ENCODE measurements at places on chromosomes 6 and 20.

DNA sequence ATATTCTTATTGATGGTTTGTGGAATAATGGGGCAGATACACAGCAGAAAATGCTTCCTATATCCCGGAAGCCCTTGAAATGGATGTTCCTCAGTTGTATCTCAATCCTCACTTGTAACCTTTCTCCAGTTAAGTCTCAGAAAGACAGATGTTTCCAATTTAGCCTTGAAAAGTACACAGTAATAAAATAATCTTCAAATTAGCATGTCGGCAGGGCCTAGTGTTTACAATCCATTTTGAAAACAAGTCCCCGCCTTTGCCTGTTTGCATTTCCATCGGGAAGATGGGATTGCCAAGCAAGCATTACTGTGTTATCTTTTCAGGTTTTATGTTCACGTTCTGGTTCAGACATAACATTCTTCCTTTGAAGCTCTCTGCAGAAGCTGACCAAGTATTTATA is 41.5 kb downstream of the SNRNP48 start:
- no peak for DNase-seq

DNA sequence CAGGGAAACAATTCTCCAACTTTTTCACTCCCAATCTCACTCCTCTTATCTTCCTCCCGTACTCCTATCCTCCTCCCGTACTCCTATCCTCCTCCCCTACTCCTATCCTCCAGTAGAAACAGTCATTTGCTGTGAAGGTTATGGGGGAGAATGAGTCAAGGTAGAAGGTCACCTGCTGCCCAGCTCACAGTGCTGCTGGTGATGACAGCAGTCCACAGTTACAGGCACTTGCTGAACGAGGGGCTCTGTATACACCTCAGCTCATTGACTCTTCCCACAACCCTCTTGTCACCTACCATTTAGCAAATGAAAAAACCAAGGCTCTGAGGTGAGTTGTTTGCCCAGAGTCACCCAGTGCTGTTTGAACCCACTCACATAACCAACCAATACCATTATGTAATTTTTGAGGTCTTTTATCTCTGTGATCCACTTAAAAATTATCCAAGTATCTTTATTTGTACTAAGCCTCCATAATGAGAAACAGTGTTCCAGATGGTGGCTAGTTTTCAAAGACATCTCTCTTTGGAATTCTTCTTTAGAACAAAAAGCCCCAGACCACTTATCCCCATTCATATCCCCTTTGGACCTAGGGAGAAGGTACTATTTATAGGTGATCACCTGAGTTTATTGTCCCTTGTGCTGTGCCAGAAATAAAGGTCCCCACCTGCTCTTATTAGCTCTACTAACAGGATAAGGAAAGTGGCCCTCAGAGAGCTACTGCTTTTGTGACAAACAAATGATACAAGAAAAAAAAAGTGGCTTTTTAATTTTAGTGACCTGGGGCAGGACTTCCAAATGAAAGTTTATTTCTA is 53.2 kb downstream of the PTPN1 start:
- no peak for DNase-seq

GRCh38 chr6:50128420-50129005 is 78.8 kb upstream of the DEFB112 start:
- DNase-seq = no peak

GRCh38 chr20:41003143-41003935 is 25.3 kb upstream of the TOP1 start:
- DNase-seq = peak; percentile 64

- DNase-seq = no peak
Measured at GRCh38 chr6:116948533-116949304, 71.7 kb downstream of the RFX6 start.

DNA sequence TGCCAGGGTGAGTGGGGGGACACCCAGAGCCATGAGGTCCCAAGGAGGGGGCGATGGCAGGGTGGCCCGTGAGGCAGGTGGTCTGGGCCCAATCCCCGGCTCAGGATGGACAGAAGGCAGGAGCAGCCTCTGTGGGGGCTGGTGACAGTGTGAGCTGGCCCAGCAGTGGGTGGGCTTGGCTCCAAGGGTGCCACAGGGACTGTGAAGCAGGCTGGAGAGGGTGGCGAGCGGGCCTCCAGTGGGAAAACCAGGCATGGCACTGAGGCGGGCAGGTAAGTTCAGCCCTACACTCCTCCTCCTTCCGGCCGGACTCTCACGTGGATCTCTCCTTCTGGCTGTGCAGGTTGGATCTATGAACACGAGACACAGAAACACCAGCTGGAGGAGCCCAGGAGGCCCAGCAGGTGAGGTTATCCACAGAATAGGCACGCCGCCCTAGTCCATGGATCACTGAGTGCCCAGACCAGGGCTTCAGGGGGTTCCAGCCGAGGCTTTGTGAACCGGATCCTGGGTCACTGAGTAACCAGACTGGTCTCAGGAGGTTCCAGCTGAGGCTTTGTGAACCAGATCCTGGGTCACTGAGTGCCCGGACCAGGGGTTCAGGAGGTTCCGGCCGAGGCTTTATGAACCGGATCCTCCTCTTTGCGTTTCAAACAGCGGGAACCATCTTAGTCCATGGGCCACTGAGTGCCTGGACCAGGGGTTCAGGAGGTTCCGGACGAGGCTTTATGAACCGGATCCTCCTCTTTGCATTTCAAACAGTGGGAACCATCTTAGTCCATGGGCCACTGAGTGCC is 76.4 kb upstream of the BHLHE23 start:
- no peak for DNase-seq

- DNase-seq = no peak
Measured at GRCh38 chr6:46044881-46045617, 29.4 kb upstream of the CLIC5 start.

DNA sequence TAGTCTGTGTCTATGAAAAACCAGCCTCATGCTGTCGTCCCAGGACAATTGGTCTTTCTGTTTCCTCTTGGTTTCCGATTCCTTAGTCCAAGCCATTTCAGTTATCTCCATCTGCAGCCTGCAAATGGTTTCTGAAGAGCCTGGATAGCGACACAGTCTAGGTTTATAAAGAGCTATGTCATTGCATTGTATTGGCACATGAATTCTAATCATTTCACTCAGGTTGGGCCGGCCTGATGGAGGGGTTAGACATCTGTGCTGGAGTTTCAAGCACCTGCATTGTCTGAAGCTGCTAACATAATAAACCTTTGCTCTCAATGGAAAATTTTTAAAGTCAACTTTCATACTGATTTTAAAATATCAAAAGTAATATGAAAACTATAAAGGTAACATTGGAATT is 232.6 kb upstream of the MAP3K7 start:
- DNase-seq = no peak

- DNase-seq = no peak
Measured at GRCh38 chr6:5676701-5677100, 330.0 kb downstream of the NRN1 start.

DNA sequence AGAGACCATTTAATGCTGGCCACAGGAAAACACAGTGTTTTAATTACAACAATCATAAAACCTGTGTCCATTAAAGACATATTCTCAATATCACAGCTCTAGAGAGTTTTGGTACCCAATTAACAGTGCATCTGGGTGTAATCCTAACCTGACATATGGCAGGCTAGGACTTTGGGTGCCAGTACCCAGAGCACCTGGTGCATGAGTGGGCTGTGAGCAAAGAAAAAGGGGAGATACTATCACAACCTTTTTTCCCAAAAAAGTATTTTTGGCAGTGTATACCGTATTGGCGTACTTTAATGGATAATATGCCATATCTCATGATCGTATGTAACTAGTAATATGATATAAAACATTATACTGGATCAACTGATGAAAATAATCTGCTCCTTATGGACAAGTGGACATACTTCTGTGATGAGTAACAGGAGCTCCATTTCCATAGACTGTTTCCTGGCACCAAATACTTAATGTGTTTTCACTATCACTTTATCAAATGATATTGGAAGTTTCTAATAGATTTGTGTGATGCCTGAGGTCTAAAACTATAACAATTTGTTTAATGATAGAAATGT is 91.7 kb downstream of the COL19A1 start:
- no peak for DNase-seq

DNA sequence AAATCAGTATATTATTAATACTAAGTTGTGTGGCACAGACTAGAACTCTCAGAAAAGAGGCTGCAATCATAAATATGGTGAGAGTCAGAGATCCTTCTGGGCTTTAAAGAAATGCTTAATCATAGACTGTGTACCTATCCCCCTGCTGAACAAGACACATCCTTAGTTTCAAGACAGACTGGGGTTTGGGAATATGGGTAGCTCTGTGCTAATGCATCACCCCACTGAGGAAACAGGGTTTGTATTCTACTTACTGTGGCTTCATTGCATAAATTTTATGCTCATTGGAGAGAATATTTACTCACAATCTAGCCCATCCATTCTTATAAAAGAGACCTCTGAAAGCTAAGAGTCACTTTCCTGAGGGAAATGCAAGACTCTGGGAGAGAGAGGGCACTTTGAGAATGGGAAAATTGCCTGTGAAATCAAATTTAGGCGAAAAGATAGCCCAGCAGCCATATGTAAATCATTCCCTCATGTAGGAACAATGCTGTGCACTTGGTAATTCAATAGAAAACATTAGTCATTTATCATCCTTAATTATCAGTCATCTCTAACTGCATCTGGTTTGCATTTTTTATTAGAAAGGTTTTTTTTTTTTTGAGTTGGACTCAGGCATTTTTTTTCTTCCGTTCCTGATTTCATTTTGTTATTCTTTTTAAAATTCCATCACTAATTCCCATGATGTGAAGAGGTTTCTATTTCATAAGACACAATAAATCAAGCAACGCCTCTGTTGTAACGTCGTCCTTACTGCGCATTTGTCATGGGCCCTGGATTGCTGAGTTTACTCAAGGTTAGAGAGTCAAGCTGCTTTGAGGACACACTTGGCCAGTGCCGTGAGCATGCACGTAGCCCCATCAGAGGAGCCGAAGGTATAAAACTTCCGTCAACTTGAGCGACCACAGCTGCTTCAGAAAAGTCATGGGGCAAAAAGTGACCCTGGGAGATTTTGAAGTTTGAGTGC is 91.8 kb downstream of the TRMT11 start:
- DNase-seq = no peak

DNA sequence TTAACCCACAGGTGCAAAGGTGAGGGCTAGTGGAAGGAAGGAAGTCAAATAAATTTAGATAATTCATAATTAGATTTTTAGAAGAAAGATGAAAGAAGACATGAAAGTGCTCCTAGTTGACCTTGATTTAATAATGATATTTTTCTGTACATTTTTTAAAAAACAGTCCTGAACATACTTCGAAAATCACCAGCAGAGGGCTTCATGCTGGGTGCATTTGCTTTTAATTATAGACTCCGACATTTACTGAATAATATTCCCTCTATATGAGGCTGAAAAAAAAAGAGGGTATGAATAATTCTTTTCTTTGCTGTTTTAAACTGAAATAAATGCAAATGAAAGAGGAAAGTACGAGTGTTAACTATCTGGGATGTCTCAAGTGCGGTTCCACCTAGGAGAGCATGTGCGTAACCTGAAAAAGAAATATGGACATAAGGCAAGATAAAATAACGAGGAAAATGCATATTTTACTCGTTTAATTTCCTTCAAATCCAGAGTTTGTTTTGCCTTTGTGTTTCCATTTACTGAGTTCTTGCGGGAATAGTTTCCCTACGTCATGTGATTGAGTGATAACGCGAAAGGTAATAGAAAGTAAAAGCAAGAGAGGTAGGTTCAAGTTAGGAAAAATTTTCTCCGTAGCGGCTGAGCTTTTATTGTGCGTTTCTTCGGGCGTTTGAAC is 3.1 kb upstream of the TFAP2B start:
- DNase-seq = no peak

GRCh38 chr6:6758915-6759654 is 170.6 kb downstream of the LY86 start:
- no peak for DNase-seq

GRCh38 chr6:154484942-154485341 is 25.5 kb downstream of the CNKSR3 start:
- DNase-seq = no peak

GRCh38 chr6:43977404-43978111 is 149.7 kb downstream of the MRPL14 start:
- no peak for DNase-seq

DNA sequence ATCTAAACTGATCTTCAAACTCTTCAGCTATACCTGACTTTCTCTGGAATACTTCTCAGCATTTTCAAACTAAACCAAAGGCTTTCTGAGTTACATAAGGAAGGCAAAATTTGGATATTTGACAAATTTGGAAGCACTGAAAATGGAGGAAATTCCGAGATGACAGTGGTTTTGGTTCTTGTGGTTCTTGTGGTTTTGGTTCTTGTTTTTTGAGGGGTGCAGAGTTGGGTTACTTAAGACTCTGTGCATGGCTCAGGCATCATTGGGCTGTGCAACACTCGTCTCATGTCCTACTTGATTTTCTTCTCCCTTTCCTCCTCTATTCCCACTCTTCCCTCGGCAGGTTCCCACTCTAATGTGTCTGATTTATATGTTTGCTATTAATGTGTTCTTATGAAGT is 78.0 kb downstream of the SLC22A3 start:
- no peak for DNase-seq

DNA sequence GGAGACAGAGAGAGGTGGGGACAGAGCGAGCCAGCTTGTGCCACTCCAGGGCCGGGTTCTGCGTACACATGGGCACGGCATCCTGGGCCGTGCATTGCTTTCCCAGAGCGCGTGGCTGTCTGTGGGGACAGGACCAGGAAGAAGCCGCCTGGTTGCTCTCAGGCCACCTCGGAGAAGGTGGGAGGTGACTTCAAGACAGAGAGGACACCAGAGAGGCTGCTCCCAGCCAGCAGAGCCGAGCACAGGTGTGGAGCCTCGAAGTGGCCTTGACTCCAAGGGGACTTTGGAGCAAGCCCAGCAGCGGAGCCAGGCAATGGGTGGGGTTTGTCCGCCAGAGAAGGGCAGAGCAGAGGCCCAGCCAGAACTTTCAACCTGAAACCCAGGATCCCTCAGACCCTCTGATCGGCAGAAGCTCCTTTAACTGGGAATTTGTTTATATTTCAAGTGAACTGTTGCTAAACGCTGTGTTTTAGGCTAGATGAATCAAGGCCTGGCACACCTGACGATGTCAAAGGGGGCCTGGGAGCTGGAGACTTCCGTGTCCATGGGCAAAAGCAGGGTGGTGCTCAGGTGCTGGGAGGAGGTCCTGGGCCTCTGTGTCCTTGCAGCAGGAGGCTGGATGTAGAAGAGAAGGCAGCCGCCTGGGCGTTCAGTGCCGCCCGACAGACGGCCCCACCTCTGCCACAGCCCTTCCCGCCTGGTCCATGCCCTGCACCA is 262.1 kb downstream of the DLL1 start:
- DNase-seq = no peak

DNA sequence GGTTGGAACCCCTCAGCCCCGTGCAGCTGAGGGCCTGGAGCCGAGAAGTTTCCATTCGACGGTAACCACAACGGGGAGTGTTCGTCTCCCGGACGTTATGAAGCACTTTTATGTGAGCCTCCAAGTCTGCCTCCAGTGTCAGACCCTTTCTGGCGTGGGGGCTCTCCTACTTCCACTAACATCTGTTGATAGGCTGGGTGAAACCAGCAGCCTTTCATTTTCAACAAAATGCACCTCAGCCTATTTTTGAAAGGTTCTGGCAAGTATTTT is 257.4 kb downstream of the THBS2 start:
- DNase-seq = no peak

All from activated T-helper 9 cell treated with anti-CD3 and anti-CD28 coated beads, Interleukin-2, amount 50 U/mL, for 16 hours (primary cell).